ENCODE measurements at places on chromosomes 12 and 14.

GRCh38 chr12:104683831-104684503 lies 227.2 kb downstream of the CHST11 start:
- no peak for DNase-seq

- no peak for DNase-seq
Measured at GRCh38 chr12:18849080-18849479, 111.2 kb downstream of the CAPZA3 start.

DNA sequence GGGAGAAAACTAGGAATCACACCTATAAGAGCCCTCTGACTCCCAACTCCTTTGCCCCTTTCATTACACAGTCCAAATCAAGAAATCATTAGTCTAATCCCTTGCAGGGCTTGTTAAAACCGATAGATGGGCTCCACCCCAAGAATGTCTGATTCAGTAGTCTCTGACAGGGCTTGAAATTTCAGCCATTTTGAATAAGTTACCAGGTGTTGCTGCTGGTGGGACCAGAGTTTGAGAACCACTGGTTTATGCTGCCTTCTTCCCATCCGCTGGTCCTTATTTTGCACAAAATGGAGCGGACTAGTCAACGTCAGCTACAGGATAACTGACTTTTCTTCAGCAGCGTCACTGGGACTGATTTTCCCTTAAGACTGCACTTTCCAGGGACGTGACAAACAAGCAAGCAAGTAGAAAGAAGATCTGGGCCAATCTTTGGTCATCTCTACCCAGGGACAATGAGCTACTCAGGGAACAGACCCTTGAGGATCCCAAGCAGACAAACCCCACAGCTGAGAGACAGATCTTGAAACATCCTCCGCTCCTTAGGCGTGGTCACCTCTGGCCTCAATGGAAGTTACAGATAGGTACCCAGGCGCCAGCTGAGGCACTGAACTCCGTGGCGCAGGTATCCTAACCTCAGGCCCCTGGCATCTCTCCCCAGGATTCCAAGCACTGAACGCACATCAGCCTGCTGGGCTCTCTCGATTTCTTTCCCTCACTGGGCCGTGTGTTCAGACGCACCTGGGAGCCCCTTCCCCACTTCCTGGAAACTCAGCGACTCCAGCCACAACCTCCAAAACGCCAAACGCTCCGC lies 900 bp downstream of the KCTD10 start:
- DNase-seq = no peak

- no peak for DNase-seq
Measured at GRCh38 chr14:58832095-58832521, 194.3 kb downstream of the DACT1 start.

- DNase-seq = no peak
Measured at GRCh38 chr14:100765991-100766390, 39.3 kb downstream of the DLK1 start.

DNA sequence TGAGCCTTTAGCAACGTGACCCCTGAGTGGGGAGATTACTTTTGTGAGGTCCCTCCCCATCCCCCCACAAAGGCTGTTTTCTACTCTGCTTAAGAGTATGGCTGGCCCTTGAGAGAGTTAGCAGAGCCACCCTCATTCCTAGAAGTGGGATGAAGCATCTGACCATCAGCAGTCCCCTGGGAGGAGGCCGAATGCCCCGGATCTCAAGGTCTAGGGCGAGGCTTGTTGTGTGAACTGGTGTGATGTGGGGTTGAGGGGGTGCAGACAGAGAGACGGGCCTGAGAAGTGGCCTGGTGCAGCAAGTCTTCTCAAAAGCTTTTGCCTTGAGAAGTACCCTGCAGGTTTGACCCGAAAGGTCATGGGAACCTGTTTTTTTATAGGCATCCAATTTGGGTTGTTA lies 153.0 kb upstream of the FKBP4 start:
- DNase-seq = no peak

DNA sequence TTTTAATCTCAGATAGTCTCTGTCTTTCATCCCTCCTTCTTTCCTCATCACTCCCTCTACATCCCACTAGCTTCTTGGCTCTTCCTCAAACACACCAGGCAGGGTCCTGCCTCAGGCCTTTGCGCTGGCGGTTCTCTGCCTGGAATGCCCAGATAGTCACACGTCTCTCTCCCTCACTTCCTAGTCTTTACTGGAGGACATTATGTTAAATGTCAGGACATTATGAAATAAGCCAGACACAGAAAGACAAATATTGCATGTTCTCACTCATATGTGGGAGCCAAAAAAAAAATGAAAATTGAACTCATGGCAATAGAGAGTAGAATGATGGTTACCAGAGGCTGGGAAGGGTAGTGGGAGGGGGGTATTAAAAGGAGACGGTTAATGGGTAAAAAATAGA lies 442.0 kb downstream of the MED13L start:
- DNase-seq = no peak

- no peak for DNase-seq
Measured at GRCh38 chr14:95760596-95760995, 46.7 kb upstream of the TCL1A start.

DNA sequence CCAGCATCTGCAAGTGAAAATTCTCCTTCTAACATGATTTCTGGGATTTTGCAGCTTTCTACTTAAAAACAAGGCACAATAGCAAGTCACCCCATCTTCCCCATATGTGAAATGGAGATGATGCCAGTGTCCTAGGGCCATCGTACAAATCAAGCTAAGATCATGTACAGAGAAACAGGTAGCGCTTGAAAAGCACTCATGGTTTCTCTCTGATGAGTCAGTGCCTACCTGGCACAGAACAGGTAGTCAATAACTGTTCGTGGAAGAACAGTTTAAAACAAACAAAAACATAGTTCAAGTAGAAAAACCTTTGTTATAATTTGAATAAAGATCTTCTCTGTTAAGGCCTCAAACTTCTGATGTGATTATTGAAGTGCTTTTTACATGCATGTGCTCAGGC lies 46.9 kb downstream of the RAD52 start:
- DNase-seq = no peak

- no peak for DNase-seq
Measured at GRCh38 chr12:24584032-24584675, 364.7 kb downstream of the BCAT1 start.

DNA sequence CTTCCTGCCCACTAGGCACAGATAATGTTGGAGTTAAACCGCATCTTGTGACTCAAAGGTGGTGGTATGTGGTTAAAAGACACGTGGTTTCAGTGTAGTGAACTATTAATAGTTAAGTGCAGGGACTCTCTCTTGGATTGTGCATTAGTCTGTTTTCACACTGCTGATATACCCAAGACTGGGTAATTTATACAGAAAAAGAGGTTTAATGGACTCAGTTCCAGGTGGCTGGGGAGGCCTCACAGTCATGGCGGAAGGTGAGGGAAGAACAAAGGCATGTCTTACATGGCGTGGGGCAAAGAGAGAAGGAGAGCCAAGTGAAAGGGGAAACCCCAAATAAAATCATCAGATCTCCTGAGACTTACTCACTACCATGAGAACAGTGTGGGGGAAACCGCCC lies 362.3 kb downstream of the GLT1D1 start:
- no peak for DNase-seq

GRCh38 chr14:100576091-100577085 lies 10.8 kb downstream of the BEGAIN start:
- DNase-seq = no peak

DNA sequence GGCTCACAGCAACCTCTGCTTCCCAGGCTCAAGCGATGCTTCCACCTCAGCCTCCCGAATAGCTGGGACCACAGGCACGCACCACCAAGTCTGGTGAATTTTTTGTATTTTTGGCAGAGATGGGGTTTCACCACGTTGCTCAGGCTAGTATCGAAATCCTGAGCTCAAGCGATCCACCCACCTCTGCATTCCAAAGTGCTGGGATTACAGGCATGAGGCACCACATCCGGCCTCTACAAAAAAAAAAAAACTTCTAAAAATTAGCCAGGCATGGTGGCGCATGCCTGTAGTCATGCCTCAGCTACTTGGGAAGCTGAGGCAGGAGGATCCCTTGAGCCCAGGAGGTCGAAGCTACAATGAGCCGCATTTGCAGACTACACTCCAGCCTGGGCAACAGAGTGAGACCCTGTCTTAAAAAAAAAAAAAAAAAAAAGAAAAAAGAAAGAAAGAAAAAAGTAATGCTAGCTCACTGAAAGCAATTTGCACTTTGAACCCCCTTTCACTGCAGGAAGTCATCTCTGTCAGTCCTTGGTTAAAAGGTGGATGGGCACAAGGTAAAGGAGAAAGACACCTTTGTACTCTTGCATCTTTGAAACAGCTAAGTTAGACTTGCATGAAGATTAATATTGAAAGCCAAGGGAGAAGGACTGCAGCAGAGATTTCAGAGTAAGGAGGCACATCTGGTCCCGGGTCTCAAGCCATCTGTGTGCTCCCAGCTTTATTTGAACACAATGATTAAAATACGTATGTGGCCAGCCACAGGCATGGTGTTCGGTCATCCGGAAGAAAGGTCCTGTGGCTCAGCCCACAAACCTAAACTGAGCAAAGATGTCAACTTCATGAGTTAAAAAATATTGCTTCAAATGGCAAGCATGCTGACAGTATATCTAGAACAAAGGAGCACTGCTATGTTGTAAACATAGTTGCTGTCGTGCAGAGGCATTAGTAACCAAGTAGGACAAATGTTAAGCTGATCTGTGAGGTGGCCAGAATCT lies 103.8 kb upstream of the HMGA2 start:
- no peak for DNase-seq

- no peak for DNase-seq
Measured at GRCh38 chr12:78746001-78746400, 118.6 kb upstream of the SYT1 start.

- DNase-seq = no peak
Measured at GRCh38 chr12:32964981-32965585, 68.5 kb upstream of the PKP2 start.

Measured in HEK293T (cell line).